ENCODE measurements at places on chromosomes 11 and 22. TPM values are rescaled to one million over a fixed set of nuclear protein-coding genes. Genes with fewer than 3 reads are reported as not detected.

Gene GLB1L3
- total RNA-seq, result 0.06 TPM

Gene ARRB1
- total RNA-seq, result 53.8 TPM

Gene TRIM29
- 32.9 TPM for total RNA-seq

Gene CRYBB1
- 1.7 TPM for total RNA-seq

Gene BEST1
- 7.1 TPM for total RNA-seq

Gene SEZ6L
- total RNA-seq, result 0.19 TPM

All from kidney (tissue), 22 donors.